CD4-positive, alpha-beta T cell treated with Interleukin-15 for 1 hour (primary cell): ENCODE measurements at places on chromosomes 16 and 17.

DNA sequence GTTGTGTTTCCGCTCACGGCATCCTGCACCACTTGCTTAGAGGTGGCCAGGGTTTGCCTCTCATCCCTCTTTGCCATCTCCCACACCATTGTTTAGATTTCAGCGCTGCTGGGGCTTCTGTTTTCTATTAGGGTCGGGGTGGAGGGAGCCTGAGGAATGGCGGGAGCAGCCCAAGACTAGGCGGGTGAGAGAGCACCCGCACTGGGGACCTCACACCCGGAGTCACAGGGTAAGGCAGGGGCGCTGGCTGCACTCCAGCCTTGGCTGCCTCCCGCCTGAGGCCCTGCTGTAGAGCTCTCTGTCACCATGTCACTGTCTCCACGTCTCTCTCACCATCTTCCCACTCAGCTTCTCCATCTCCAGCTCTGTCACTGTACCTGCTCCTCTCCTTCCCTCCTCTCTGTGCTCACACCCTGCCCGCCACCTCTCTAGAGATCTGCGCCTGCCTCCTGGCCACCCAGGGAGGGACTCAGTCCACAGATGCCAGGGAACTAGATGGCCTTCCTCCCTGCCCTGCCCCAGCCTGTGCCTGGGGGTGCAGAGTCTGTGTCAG is 32.8 kb upstream of the ABCC3 start:
- no peak for DNase-seq

DNA sequence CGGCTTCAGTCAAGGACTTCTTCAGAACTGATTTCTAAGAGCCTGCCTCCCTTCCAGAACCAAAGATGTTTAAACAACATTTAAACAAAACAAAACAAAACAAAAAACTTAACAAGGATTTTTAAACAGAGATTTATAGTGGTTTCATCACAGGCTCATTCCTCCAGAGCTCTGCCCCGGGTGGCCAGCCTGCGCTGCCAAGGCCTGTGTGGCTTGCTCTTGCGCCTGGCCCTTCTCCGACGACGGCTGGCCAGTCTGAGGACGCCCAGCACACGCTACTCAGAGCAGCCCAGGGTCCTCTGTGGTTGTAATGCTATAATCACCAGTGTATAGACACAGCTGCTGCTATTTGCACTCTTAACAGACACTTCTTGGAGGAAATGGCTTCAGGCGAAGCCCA is 307.2 kb upstream of the MYOCD start:
- DNase-seq = no peak

DNA sequence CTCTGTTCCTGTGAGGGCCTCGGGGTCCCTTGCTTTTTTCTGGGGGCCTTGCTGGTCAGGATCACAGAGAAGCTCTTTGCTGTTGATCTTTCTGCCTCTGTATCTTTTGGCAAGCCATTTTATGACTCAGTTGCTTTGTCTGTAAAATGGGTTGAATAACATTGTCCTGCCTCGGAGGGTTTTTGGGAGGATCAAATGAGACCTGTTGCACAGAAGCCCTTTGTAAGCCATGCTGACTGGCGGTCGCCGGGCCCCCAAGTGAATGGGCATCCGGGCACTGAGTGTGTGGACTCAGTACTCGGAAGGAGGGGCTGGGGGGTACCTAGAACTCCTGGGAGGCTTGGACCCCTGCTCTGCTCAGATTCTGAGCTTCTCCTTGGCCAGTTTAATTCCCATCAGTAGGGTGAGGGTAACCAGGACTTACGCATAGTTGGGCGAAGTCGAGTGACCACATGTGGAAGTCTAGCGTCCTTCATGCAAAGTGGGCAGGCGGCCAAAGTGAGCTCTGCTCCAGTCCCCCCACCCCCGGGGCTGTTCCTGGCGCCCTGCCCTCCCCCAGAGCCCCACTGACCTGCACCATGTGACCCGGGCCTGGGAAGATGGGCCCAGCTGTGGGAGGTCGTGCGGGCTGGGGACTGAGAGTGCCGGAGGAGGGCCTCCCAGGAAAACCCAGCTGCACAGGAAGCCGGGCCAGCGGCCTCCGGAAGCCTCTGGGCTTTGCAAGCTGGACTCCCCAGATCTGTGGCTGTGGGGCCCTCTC is 284.0 kb downstream of the SEC14L1 start:
- no peak for DNase-seq

GRCh38 chr17:3976675-3977171 is 12.5 kb upstream of the ATP2A3 start:
- no peak for DNase-seq

DNA sequence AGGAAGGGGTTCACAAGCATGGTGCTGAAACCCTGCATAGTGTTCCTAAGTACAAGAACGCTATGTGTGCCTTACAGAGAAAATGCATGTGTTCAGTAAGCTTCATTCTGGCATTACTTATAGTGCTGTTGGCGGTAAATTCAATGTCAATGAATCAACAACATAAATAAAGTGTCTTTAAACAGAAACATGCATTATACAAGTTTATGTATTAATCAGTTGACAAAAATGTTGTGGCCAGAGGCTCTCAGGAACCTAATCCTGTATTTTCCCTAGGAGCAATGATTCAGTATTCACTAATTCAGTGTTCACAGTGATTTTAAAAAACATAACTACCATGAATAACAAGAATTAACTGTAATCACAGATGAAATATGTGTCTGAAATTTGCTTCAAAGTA is 47.1 kb upstream of the MYOCD start:
- no peak for DNase-seq

DNA sequence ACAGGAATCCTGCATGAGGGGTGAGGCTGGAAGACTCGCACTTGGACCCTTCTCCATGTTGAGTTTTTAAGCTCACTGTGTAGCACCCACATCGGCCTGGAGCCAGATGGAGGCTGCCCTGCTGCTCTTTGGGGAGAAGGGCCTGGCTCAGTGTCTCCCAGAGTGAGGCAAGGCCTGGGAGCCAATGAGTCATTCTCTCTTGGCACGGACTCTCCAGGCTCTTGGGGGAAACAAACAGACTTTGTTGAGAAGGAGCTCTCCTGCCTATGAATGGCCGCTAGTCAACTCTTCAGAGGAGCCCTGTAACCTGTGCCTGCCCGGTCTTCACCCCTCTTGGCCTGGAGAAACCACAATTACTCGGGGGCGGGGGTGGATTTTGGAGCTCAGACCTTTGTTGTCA is 50.8 kb upstream of the MAF start:
- no peak for DNase-seq

DNA sequence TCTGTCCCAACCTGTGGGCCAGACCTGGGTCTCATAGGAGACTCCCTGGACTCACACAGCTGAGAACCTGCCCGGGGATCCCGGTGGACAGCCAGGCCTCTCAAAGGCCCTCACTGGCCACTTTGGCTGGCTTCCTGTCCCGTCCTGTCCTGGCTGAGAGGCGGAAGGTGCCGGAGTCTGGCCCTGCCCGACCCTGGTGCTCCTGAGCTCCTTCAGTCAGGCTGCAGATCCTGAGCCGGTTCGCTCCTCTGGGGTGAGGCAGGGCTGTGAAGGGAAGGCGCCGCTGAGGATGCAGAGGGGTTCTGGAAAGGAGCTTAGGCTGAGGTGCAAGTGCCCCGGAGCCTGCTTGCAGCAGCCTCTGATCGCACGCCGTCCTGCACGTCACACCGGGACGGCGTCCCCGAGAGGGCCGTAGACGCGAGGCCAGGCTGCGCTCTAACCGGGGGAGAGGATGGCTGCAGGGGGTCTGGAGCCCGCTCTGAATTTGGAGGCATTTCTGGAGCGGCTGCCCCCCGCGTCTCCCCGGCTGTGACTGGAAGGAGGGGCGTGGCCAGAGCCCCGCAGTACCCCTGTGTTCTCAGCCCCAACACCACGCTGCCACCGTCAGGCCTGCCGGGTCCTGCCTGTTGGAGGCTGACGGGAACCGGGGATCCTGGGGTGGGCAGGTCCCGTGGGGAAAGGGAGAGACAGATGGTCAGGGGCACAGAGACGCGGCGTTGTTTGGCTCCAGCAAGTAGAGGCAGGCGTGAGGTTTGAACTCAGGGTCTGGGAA is 4.1 kb downstream of the HGS start:
- DNase-seq = no peak

DNA sequence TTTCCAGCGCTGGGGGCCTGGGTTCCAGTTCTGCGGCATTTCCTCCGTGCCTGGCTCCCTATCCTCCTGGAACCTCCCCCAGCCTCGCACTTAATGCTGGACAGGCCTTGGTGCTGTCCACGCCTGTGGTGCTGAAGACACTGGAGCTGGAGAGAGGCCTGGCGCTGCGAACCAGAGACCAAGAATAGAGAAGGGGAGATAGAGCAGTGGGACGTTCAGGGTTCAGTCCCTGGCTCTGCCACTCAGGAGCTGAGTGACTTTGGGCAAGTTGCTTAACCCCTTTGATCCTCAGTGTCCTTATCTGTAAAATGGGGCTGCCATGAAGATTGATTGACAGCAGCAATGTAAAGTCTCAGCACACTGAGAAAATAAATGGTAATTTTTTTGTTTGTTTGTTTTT is 11.9 kb downstream of the SBK1 start:
- no peak for DNase-seq

DNA sequence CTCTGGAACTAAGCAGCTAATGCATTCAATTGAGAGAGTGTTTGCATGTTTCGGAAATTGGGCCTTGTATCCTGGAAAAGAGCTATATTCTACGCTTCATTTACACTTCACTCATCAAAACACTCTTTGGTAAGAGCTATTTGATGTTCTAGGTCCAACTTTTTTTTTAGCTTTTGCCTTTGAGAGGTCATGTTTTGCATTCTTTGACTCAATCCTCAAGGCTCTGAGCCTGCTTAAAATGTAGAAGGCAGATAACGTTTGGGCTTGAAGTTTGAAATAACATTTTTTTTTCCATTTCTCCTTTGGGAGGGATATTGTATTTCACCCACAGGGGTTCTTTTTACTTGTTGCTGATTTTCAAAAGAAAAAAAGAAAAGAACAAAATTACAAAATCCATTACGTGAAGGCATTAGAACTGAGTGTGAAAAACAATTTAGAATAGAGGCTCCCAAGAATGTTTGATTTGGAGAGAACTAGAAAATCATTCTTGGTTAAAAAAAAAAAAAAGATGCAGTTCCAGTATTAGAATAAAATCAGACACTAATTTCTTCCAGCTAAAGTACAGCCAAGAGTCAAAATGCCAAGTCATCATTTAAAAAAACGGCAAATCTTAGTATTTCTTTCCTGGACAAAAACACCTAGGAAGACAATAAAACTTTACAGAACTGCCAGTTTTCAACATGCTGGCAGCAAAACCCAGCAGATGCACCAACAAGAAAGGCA is 268.5 kb downstream of the GRIN2A start:
- DNase-seq = no peak

- no peak for DNase-seq
These were observed 4.4 kb downstream of the SHBG start for GRCh38 chr17:7634384-7634783.

GRCh38 chr17:36629252-36629847 is 28.0 kb downstream of the MRM1 start:
- DNase-seq = peak; percentile 68

DNA sequence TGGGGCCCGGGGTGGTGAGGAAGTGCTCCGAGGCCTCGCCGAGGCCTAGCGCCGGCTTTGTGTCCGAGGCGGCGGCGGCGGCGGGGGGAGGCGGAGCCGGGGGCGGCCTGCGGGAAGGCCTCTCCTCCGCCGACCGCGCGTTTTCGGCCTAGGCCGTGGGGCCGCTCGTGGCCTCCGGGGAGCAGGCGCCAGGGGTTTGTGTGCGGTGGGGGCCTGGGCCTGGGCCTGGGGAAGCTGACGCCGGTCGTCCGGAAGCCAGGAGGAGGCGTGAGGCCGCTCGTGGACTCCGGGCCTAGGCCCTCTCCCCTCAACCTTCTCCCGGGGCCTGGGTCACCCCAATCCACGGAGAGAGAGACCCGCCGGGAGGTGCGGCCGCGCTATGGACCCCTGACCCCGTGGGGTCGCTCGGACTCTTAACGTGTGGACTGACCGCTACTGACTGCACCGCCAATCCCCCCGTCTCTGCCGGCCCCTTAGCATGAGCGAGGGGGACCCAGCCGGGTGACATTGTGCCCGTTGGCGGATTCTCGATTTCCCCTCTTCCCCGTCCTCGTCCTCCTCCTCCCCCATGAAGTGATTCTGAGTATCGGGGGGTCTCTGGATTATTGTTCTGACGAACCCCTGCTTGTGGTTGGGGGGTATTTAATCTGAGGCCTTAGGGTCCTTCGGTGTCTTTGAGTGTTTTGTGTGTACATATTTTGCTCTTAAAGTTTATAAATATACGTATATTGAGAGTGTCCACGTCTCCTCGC is 660 bp downstream of the RBBP6 start:
- DNase-seq = no peak

DNA sequence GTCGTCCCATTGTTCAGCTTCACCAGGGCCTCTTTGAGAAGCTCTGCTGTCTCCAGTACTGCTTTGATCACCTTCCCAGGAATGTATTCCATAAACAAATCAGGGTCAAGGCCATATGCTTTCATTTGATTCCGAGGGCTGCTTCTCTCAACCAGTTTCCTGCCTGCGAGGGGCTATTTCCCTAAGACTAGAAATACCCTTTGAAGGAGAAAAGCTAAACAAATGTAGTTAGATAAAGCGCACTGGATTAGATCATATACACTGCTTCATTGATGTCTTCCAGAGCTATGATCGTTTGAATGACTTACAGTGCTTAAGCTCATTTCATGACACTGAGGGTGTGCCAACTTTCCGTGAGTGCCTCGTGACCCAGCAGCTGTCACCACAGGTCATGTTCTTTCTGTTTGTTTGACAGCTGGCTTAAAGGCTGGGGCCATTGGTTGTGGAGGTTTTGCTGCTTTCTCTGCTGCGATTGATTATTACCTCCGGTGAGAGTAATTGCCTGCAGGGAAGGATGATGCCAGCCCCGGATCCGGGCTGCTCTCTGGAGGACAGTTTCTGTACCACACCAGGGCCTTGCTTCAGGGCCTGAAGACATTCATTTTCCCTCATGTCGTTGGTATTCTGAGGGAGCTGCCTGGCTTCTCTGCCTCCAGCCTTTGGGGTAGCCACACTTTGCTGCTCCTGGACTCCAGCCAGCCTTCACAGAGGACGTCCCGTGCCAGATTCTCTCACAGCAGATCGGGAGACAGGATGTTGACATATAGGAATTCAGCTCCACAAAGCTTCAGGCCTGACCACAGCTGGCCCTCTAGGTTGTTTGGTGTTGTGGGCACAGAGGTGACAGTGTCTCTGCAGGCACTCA is 3.9 kb downstream of the TIMM22 start:
- no peak for DNase-seq

GRCh38 chr17:38746004-38746848 is 1.9 kb downstream of the PCGF2 start:
- DNase-seq = no peak

- no peak for DNase-seq
These were observed 4.6 kb downstream of the RAI1 start for GRCh38 chr17:17685775-17686291.
